BJ (cell line): ENCODE measurements at places on chromosomes 1 and 21.

GRCh38 chr1:192793983-192794767 is 14.7 kb upstream of the RGS2 start:
- no peak for DNase-seq

GRCh38 chr1:74699331-74699730 is 25.7 kb upstream of the ERICH3 start:
- no peak for DNase-seq

DNA sequence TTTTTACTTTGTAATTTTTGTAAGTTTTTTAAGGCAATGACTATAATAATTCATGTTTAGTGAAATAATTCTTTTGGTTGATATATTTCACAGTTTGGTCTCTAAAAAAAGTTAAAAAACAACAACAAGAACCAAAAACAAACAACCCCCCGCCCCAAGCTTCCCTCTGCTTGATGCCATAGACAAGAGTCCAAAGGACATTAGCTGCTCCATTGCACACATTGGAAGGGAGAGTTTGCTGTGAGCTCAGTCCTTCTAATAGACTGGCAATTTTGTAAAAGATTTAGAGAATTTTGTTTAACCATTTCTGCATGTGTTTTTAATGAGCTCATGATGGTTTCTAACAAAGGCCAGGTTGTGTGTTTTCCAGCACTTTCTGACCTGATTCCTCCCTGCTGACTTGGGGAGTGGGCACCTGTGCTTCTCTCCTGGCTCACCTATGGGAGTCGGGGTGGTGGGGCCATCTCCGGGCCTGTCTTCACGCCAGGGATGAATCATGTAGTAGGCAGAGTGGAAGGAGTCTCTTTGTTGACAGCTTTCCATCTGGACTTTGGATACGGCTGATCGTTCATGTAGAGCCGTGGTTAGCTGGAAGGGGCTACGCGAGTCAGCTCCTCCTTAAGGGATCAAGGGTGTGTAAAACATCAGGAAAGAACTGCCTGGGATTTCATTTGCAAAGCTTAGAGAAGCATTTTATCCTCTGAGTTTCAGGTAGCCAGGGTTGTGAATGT is 14.1 kb downstream of the ZBTB18 start:
- DNase-seq, result no peak

- DNase-seq, result no peak
Measured at GRCh38 chr1:85815906-85816305, 107.7 kb upstream of the ZNHIT6 start.

DNA sequence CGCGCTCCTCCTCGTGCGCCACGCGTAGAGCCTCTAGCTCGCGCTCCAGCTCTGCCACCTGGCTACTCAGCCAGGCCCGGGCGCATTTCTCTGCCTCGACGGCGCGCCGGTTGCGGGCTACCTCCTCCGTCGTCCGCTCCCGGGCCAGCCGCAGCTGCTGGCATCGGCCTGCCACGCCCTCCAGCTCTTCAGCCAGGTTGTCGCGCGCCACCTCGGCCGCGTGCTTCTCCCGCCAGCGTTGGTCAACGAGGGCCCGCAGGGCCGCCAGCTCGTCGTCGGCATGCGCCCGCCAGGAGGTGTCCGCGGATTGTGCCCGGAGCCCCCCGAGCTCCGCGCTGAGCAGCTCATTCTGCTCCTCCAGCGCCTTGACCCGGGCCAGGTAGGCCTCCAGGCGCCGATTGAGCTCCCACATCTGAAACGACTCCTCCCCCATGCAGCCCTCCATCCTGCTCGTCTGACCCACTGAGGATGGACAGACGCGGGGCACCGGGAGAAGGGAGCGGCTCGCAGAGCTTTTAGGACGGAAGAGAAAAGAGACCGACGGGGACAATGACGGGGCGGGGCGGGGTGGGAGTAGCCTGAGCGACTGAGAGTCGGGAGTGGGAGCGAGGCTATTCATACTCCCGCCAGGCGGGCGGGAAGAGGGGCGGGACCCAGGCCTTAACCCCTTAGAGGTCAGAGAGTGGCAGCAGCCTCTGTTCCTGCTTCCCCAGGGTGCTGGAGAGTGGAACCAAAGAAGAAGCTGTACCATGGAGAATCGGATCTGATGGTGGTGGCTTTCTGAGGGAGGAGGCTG is at the start of gene NES:
NES (minus strand) TSS at position 588 of the 796 bp plus-strand sequence; CDS start at position 445, 143 bp downstream.
- DNase-seq, result no peak

DNA sequence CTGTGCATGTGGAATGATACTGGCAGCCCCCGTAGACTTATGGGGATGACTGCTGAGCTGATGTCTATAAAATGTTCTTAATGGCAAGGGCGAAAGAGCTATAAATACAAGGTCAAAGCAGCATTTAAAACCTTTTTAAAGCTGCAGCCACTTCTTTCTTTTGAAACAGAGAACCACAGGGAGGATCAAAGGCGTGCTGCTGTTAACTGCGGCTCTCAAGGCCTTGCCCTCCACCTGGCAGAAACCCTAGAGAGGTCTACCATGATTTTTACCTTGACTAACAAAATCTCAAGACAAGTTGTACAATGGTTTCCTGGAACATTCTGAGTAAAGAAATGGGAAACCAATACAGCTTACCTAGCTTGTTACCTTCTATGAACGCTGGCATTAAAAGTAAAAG is 89.7 kb downstream of the SLC45A1 start:
- DNase-seq, result no peak

DNA sequence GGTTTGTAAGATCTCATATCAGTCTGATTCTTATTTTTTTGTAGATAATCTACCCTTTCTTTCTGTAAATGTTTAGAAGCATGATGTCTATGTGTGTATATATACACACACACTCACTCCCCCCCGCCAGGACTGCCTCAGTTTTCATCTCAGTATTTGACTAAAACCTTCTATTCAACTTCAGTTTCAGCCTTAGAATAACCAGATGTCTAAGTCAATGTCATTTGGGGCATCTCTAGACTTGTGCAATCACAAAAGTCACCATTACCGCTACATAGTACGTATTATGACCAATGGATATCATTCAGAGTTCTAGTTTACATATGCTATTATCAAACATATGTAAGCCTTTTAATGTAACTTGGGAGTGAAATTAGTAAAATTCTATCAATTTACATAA is 53.3 kb upstream of the BOLA1 start:
- DNase-seq, result no peak

- no peak for DNase-seq
Measured at GRCh38 chr1:23910553-23911246, 2.5 kb downstream of the CNR2 start.

- DNase-seq, result no peak
Measured at GRCh38 chr1:11531314-11531870, 52.4 kb downstream of the DISP3 start.

DNA sequence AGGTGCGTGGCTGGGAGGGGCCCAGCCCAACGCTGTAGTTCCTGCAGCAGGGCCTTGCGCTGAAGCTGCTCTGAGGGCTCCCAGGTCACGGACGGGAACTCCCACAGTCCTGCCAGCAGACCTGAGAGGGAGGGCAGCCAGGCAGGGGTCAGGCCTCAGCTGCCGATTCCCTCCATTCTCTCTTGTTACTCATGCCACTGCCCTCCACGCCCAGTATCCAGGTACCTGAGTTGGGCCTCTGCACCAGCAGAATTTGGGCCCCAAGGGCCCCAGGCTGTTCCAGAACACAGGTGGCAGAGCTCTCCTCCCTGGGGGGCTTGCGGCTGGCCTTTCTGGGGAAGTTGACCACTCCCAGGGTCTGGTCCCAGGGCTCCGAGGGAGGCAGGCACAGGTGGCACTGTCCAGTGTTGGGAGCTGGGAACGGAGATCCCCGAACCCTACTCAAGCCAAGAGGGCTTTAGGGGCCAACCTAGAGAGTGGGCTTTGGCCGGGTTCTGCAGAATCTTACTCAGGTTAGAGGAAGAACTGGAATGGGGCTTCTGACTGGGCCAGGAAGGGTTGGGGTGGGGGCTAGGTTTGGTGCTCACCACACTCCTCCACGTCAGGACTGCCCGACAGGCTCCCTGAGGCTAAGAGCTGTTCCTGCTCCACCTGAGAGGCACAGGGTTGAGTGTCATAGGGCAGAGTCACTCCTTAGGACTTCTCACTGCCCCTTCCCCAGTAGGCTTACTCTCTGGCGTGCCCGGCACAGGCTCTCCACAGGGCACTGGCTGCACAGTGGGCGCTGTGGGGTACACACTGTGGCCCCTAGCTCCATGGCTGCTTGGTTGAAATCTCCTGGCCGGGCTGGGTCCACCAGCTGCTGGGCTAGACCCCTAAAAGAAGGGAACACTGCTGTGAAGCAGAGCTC is 5.0 kb downstream of the HPDL start:
- no peak for DNase-seq

GRCh38 chr1:29546496-29546895 is 310.2 kb downstream of the PTPRU start:
- DNase-seq, result no peak

DNA sequence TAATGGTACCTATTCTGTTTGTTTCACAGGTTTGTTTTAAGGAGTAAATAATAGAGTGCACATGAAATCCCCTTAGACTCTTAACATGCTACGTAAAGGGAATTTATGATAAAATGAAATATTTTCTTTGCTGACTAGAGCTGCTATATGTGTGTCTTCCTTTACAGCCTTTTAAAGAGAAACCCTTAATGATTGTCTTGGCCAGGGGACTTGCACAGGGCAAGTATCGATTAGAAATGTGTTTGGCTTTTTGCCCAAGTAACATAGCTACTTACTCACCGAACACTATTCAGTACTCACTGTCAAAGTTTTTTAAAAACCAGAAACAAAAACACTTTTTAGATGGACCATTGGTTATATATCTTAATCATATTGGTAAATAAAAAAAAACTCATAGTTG is 71.3 kb upstream of the KIAA1614 start:
- no peak for DNase-seq

- no peak for DNase-seq
Measured at GRCh38 chr1:28682840-28683239, 14.3 kb downstream of the GMEB1 start.

- no peak for DNase-seq
Measured at GRCh38 chr1:28273216-28273860, 14.0 kb downstream of the SESN2 start.

DNA sequence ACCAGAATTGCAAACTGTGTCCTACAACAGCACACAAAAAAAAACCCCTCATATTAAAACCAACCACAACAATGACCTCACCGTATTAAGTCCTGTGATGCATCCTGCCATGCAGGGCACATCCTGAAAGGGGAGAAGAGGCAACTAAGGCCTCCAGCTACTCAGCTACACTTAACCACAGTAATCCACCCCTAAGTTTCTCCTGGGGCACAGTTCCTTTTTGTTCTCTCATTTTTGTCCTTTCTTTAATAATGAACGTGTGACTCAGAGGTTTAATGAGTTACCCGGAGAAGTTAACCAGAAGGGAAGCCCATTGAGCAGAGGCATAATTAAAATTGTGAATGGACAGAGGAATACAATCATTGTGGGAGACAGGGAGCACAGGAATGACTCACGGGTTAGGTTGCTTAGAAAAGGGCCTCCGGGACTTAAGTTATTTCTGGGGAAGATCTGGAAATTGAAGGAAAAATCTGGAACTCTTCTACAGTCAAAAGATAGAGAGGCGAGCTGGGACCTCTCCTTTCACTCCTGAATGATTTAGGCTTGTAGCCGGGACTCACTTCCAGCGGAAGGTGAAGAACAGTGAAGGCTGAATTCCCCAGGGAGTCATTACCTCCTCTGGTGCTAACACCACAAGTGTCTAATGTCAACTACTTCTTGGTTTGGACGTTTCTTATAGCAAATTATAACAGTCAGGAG is 36.9 kb upstream of the HIVEP3 start:
- peak; percentile 90 for DNase-seq

DNA sequence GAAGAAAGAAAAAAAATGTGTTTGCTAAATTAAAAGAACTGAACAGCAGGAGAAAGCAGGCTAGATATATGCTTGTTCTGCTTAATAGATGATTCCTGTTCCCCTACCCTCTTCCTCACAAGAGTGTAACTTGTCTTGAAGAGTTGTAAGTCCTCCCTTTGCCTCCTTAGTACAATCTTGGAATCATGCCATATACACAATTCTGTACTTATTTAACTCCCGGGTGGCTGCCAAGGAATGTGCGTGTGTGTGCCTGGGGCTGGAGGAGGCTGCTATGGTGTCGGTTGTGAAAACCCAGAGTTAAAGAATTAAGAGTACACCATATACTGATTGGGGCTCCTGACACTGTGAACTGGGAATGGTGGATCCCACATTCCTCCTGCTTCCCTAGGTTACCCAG is 194.2 kb downstream of the SIPA1L2 start:
- DNase-seq, result no peak

- DNase-seq, result no peak
Measured at GRCh38 chr1:208432346-208432745, 188.2 kb upstream of the PLXNA2 start.

DNA sequence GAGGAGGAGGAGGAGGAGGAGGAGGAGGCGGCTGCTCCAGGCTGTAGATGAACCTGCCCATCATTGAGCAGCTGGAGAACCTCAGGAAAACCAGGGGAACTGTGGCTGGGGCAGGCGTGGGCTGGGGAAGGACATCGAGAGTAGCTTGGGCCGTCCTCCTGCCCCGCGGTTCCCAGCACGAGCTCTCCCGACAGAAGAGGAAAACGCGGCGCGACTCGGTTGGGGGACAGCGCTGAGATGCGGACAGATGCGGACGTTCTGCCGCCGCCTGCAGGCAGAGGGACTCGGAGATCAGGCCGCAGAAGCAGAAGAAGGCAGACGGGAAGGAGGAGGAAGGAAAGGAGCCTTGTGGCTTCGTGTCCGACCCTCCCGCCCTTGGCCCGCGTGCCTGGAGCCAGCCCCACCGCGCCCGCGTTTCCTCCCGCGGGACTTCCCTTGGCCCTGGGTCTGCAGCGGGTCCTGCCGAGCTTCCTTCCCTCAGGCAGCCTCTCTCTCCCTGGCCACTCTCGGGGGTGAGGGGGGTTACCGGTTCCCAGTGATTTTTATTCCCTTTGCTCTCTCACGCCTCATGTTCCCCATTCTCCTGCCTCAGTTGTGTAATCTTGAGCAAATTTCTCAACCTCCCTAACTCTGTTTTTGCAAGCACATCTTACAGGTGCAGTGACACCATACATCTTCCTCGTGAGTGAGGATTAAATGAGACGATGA is 1.7 kb upstream of the TNFRSF9 start:
- DNase-seq, result no peak

- no peak for DNase-seq
Measured at GRCh38 chr1:8938232-8938999, 7.3 kb upstream of the CA6 start.

- DNase-seq, result no peak
Measured at GRCh38 chr1:12773438-12773837, at the start of gene PRAMEF12. PRAMEF12 (plus strand) TSS chr1:12773738; CDS start chr1:12774868, 1,130 bp downstream.

GRCh38 chr1:163104385-163105099 is 35.4 kb downstream of the RGS4 start:
- no peak for DNase-seq

- DNase-seq, result no peak
Measured at GRCh38 chr1:101112051-101112780, 86.6 kb upstream of the DPH5 start.

DNA sequence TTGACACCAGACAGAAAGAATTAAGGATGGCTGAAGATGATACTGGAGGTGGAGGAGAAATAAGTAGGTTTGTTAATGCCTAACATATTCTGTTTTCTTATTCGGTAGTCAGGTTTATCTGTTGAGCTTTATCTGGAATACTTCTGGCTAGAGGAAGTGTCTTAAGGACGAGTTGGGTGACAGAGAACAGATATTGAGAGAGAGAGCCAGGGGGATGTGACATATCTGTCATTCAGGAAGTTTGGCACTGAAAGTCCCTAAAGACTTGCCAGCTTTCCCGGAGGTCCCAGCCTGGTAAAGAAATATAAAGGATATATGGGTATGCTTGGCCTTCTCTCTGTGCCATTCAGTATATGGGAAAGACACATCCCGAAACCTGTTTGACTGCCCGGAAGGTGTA is 280.6 kb downstream of the ZP4 start:
- no peak for DNase-seq

GRCh38 chr1:107889524-107889923 is 75.5 kb downstream of the VAV3 start:
- no peak for DNase-seq

- peak; percentile 16 for DNase-seq
Measured at GRCh38 chr21:37565530-37566223, 199.1 kb downstream of the DYRK1A start.
